Fibroblast of lung (primary cell): ENCODE measurements at places on chromosomes 16 and 17. TPM values are rescaled to one million over a fixed set of nuclear protein-coding genes. Genes with fewer than 3 reads are reported as not detected.

DNA sequence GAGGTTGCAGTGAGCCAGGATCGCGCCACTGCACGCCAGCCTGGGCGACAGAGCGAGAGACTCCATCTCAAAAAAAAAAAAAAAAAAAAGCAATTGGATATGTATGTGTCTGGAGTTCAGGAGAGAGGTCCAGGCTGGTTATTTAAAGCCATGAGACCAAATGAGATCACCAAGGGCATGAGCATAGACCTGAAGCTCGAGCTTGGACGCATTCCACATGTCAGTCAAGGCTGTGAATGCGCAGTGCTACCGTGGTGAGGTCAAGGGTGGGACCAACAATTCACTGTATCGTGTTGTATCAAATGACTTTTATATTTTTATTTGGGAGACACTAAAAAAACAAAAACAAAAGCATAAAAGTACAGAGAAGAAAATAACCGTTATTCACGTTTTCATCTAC is 29.1 kb upstream of the SPNS2 start:
- no peak for DNase-seq

DNA sequence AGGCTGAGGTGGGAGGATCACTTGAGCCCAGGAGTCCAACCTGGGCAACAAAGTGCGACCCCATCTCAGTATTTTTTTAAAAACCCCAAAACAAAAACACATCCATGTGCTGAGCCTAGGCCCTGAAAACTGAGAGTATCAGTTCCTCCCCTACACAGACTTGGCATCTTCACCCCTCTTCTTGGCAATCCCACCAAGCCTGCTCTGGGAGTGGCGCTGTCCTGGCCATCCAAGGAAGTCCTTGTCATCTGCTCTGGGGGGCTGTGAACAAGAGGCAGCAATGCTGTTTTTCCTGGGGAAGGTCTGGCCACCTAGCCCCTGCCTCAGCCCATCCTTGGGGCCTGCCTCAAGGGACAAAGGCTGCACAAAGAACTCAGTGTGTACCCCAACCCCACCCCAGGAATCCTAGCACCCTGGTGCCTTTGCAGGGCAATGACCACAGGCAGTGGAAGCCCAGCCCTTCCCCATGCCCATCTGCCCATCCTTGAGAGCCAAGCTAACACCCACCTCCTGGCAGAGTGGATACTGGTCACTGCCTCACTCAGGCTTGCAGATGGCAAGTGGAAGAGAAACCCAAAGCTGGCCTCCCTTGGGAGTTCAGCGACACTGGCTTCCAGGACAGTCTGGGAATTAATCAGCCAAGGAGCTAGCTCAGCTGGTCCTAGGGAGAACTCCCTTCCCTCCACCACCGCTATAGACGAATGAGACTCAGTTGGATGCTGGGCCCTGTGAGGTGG is 14.8 kb upstream of the GFOD2 start:
- no peak for DNase-seq

DNA sequence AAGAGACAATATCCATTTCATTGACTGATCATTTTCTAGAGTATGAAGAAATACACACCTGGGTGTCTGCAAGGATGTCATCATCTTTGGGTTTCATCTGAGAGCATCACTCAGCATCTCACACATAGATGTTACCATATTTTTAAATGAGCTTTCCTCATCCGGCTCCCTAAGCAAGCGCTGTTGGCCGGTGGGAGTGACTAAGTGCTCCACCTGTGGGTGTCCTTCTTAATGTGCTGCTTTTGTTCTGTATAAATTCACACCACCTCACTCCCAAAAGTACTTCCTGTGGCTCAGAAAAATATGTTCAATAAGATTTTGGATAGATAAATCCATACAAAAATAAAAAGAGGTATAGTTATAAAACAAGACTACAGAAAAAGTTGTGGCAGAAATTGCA is 7.4 kb downstream of the SSTR2 start:
- DNase-seq = no peak

The MPP3 gene
- 4.4 and 6.9 TPM in 2 replicates for total RNA-seq

The POLR3K gene
- 2.6 and 3.3 TPM in 2 replicates for total RNA-seq
